ENCODE measurements at places on chromosomes 12 and 14.
A peak's percentile ranks its signal among the peaks of the same experiment; 100 is the strongest.

DNA sequence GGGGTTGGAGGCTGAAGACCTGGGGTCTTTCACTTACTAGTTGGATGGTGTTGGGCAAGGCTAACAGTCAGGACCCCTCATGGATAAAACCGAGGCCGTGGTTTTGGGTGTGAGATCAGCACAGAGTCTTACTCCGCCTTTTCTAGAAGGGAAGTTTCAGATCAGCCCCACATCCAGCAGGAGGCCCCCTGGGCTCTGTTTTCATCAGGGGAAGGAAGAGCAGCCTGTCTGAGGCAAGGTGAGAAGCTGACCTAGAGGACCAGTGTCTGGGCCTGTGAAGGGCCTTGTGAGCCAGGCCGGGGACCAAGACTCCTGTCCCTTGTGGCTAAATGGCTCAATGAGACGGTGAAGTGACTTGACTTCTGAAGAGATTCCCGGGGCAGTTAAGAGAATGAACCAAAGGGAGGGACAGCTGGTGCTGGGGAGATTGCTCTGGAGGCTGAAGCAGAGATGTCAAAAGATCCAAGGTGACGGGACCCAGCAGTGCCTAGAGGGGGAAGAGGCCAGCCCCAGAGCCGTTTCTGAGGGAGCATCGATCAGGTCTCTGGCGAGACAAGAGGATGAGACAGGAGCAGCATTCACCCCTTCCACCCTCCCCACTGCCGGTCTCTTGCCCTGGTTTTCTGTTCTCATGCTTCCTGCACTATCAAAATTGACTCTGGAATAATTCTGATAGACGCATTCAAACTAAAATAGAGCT, 40.1 kb upstream of the TSPAN9 start:
- DNase-seq, result no peak

GRCh38 chr14:80607430-80608190, 333.9 kb downstream of the CEP128 start:
- DNase-seq, result no peak

DNA sequence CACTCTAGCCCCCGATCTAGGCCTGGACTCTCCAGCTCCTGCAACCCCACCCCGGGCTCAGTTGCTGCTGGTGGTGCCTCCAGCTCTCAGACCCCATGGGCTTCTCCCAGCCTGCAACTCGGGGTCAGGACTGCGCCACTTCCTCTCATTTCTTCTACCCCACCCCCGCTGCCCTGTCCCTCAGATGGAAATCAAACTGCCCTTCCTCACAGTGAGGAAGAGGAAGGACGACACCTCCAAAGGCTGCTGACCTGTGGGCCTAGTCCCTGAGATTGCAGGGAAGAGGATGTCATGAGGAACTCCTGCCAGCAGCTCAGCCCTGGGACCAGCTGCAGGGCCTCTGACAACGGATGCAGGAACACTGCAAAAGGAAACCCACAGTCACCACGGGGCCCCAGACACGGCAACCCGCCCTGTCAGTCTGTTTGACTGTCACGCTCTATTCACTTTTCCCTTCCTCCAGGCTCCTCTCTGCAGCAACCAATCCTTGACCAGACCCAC, 29.3 kb upstream of the PNMA1 start:
- no peak for DNase-seq

GRCh38 chr12:12072064-12072760, 1.5 kb downstream of the BCL2L14 start:
- DNase-seq, result no peak

- DNase-seq, result no peak
Measured at GRCh38 chr14:73727166-73727565, 13.0 kb upstream of the PNMA1 start.

DNA sequence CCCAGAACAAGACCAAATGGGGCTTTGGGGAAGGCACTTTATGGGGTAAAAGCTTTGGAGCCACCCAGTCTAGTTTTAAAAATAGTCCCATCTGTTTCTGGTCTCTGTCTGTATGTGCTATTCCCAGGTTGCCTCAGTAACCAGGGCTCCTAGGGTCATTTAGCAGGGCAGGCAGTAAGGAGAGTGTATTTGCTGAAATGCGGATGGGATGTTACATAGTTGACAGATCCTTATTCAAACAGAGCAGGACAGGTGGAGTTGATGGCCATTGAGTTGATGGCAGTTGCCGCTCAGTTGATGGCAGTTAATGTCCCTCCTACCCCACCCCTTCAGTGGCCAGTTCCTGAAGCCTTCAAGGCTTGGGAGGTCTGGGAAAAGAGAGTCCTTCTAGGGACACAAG, 4.6 kb downstream of the ZC3H10 start:
- DNase-seq, result no peak

GRCh38 chr12:43113135-43113534, 438.9 kb downstream of the ADAMTS20 start:
- no peak for DNase-seq

DNA sequence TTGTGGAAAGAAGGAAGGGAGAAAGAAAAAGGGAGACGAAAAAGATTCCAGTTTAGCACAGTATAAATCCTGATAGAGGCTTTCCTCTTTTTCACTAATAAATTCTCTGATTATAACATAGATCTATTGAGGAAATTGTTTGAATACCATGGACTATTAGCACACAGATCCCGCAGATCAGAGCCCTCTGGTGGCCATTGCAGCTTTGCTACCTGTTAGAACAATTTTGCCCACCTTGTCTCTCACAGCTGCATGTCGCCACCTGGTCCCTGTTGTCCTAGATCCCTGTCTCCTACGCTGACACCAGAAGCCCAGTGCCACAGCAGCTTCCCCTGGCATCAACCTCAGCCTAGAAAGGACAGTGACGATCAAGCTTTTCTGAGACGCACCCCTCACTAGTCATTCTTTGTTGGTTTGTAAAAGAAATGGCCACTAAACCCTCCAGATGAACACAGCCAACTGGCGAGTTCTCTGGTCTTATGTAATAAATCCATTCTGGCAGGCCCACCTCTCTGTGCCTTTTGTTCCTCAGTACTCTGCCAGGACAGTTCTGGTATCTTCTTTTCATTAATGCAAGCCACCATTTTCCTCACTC, 9.9 kb downstream of the GPHB5 start:
- no peak for DNase-seq

DNA sequence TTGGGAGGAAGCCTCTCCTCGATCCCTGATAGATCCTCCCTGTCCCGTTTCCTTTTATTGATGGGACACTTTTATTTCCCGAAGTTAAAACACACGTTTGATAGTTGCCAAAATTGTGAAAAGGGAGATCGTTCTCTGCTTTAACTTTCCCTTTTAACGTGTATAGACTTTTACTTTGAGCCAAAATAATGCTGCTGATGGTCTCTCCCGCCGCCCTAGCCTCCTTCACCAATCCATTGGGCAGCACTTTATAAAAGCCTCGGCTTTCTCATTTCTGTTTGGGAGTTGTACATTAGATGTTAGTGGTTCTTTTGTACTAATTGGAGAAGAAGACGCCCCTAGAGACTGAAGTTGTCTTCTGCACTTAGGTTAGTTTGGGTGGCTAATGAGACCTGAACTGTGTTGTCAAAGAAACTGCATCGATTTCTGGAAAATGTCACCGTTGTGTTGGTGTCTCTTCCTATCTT, 1.4 kb downstream of the TMTC2 start:
- no peak for DNase-seq

- peak; percentile 45 for DNase-seq
Measured at GRCh38 chr12:92408072-92408900, 262.6 kb upstream of the BTG1 start.

DNA sequence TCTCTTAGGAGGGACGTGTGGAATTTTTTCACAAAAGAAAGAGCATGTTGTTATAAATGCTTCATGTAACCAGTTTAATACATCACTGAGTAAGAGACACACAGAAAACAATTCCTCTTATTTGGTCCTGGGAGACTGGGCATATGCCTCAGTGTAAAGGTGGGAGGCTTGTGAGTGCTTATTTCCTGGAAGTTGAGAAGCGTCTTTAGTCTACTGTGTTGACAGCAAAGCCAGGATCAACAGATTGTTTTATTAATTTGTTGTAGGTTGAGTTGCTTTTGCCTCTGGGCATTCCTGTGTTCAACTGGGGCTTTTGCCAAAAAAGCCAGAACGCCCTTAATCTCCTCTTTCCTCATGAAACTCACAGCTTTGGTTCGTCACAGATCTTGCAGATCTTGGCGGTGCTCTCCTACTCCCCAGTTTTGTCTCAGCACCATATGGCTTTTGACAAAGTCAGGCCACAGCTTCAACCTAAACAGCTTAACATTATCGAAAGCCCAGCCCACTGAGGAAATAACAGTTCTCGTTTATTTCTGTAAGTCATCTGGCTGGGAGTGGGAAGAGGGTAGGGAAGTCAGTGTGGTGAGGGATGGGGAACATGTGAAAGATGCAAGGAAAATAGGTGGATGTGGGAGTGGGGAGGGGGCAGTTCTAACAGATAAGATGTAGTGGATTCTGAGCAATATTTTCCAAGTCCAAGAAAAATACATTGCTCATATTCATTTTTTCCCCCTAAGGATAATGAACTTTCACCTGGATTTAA, 227.2 kb downstream of the DACT1 start:
- no peak for DNase-seq

DNA sequence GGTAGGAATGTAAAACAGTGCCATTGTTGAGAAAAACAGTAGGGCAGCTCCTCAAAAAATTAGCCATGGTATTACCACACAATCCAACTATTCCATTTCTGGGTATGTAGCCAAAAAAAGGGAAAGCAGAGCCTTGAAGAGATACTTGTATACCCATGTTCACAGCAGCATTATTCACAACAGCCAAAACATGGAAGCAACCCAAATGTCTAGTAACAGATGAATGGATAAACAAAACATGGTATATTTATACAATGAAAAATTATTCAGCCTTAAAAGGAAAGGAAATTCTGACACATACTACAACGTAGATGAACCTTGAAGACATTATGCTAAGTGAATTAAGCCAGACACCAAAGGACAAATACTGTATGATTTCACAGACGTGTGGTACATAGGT, 67.6 kb upstream of the GNG2 start:
- no peak for DNase-seq

All from activated CD8-positive, alpha-beta memory T cell treated with anti-CD3 and anti-CD28 coated beads for 4 hours (primary cell).